ENCODE measurements at places on chromosomes 13 and 19.

- no peak for ATAC-seq
These were observed 526 bp upstream of the DMWD start for GRCh38 chr19:45793178-45793564.

GRCh38 chr13:111467111-111467890, 146.9 kb downstream of the TEX29 start:
- ATAC-seq: no peak

DNA sequence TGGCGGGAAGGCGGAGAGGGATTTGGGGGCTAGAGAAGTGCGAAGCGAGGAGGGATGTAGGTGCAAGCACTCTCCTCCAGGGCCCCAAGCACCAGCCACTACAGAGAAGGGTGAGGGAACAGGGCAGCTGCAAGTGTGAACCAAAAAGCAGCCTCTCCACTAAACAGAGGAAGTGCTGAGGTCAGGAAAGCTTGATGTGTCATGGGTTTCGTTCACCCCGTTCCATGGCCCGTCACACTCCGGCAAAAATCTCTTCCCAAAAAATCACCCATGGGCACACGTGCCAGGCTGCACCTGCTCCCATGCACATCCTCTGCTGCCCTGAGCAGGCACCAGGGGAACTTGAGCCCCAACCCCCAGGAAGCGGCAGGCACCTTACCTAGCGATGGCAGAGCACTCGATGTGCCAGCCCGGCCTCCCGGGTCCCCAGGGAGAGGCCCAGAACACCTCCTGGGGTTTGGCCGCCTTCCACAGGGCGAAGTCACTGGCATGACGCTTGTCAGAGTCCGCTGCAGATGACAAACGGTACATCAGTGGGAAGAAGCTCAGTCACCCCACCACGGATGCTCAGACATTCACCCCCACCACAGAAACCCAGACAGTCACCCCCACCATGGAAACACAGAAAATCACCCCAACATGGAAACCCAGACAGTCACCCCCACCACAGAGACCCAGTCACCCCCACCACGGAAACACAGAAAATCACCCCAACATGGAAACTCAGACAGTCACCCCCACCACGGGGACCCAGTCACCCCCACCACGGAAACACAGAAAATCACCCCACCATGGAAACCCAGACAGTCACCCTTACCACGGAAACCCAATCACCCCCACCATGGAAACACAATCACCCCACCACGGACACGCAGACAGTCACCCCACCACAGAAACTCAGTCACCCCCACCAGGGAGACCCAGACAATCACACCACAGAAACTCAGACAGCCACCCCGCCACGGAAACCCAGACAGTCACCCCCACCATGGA, 29.0 kb downstream of the CARS2 start:
- peak; percentile 89 for ATAC-seq

DNA sequence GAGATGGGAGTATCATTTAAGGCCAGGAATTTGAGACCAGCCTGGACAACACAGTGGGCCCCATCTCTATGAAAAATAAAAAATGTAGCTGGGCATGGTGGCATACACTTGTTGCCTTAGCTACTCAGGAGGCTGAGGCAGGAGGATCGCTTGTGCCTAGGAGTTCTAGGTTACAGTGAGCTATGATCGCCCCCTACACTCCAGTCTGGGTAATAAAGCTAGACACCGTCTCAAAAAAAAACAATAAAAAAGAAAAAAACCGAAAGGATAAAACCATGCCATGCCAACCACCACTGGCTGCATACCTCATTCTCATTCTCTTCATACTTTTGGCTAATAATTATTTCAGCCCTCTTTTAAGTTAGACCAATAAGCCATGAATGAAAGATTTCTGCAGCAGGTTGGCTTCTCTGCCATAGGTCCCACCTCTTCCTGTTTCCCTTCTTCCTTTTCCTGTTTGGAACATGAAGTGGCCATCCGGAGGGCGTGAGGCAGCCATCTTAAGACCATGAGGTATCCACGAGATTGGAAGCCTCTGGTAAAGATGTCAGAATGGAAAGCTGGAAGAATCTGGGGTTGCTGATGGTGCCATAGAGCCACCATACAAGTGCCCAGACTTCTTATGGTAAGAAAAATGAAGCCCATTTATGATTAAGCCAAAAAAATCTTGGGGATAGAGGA, 171.3 kb downstream of the CACNA1A start:
- ATAC-seq: no peak

- no peak for ATAC-seq
These were observed 54.2 kb downstream of the CCNE1 start for GRCh38 chr19:29866011-29866410.

- ATAC-seq: no peak
These were observed 23.1 kb downstream of the TMED1 start for GRCh38 chr19:10812902-10813404.

GRCh38 chr13:91247768-91248167, 99.7 kb upstream of the MIR17HG start:
- ATAC-seq: no peak

DNA sequence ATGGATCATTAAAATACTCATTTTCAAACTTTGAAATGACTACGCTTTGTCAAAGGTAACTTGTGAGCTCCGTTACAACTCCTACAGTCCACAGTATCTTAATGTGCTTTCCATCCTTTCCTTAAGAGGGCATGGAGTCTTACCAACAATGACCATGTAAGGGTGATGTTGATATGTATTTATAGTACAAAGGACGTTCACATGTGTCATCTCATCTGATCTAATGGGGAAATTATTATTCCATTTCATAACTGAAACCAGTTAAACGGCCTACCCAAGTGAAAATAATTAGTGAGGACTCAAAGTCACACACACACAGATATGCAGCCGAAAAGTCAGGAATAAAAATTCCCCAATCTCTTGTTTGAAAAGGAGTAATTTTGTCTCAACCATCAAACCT, 9.6 kb downstream of the USP12 start:
- ATAC-seq: no peak

GRCh38 chr19:55599468-55599841, at the start of gene FIZ1:
FIZ1 (minus strand) TSS chr19:55599517; CDS start chr19:55597865, 1,652 bp downstream.
- ATAC-seq: peak; percentile 84
